Calu3 (cell line): ENCODE measurements at places on chromosomes 11 and 22. TPM values are rescaled to one million over a fixed set of nuclear protein-coding genes. Genes with fewer than 3 reads are reported as not detected.

The MPZL3 gene
- total RNA-seq = 5.9 and 6.9 TPM in 2 replicates

The SLC22A8 gene
- not detected in 2 replicates for total RNA-seq

The BCL2L13 gene
- 47.1 and 49.3 TPM in 2 replicates for total RNA-seq

GRCh38 chr22:25490896-25491295 is 73.6 kb upstream of the GRK3 start:
- DNase-seq = no peak

The CRYBB2 gene
- 0.42 TPM in 1 of 2 replicates, not detected in the other for total RNA-seq

GRCh38 chr11:86091086-86091485 is 22.2 kb upstream of the PICALM start:
- DNase-seq = no peak

- DNase-seq = no peak
These were observed 61.8 kb downstream of the FAM83F start for GRCh38 chr22:40056559-40056958.

The FOXRED2 gene
- 27.9 and 29.4 TPM in 2 replicates for total RNA-seq

- no peak for DNase-seq
These were observed 17.5 kb upstream of the FIBIN start for GRCh38 chr11:26976389-26976788.

The KCNJ1 gene
- 0.17 TPM in 1 of 2 replicates, not detected in the other for total RNA-seq

The MMP1 gene
- total RNA-seq = 30.4 and 33.5 TPM in 2 replicates

DNA sequence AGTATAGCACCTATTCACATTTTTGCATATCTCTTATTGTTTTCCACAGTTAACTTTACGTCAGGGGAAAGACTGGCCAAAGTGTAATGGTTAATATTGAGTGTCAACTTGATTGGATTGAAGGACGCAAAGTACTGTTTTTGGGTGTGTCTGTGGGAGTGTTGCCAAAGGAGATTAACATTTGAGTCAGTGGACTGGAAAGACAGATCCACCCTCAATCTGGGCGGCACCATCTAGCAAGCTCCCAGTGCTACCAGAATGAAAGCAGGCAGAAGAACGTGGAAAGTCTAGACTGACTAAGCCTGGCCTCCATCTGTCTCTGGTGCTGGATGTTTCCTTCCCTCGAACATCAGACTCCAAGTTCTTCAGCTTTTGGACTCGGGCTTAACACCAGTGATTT is 1900.7 kb upstream of the RAG2 start:
- DNase-seq = no peak

The SOX6 gene
- 18.4 and 22.0 TPM in 2 replicates for total RNA-seq

The DDTL gene
- 3.4 and 4.1 TPM in 2 replicates for total RNA-seq

The ACRV1 gene
- total RNA-seq = not detected in 2 replicates

DNA sequence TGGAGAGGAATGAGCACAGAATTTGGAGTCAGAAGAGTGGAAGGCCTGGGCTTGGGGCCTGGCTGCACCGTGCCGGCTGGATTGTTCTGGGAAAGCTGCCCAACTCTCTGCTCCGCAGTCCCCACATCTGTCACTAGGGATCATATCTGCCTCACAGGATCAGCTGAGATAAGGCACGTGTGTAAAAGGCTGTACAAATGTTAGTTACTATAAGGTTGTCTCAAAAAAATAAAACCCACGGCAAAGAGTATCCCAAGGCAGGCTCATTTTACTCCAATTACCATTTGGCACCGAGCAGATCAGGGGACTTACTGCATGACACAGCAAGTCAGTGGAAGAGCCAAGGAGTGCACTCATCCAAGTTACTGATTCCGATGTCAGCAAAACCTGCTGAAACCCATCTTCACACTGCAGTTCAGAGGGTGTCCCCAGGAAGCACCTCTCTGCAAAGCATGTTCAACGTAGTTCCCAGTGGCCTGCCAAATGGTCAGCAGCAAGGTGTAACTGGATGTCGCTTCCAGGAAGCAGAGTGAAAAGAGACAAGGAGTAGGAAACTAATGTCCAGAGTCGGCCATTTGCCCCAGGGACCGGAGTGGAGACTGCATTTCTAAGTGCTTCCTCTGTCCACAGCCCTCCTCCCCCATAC is 18.1 kb upstream of the MRTFA start:
- peak; percentile 23 for DNase-seq

GRCh38 chr11:112179601-112180000 is 4.3 kb downstream of the BCO2 start:
- no peak for DNase-seq

DNA sequence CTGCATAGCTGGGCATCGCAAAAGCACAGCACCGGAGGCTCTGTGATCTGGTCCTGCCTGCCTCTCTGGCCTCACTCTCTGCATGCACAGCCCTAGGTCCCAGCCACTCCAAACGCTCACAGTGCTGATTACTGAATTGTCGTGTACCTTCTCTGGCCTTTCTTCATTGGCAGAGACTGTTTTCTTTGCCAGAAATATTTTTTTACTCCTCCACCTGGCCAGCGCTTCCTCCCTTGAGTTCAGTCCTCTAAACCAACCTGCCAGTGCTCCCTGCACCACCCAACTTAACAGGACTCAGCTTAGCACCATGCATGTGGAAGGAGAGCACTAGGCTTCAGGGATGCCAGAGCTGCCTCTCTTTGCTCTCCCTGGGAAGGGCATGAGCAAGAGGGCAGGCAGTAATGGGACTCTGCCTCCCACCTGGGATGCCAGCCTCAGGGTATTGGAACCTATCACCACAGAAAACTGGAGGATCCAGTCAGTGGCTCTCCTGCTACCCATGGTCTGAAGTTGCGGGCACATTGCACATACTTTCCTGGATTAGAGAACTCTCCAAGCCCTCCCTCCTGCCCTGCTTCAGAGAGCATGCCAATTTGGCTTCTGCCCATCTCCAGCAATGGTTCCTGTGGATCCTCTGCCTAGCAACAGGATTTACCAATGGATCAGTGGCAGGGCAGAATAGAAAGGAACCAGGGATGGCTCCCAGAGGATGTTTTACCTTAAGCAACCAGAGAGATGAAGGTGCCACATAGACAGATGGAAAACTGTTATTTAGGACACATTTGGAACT is 37.0 kb upstream of the GNAZ start:
- no peak for DNase-seq

GRCh38 chr22:23066200-23067022 is 3.9 kb upstream of the GNAZ start:
- DNase-seq = no peak

DNA sequence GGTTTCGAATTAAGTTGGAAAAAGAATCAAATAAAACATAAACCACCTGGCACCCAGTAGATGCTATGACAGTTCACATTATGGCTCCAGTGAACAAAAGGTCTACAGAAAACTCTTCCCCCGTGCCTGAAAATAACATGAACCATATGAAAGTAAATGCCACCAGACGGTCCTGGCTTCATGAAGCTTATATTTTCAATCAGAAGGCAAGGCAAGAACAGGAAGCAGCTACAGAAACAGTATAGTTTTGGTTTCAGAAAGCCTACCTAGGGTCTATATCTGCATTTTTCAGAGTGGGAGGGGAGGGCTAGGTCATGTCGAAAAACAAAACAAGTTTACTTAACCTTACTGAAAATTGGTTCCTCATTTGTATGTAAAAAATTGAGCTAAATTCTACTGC is 9.8 kb downstream of the RAB30 start:
- no peak for DNase-seq

The SCGB1C1 gene
- total RNA-seq = not detected in 2 replicates

DNA sequence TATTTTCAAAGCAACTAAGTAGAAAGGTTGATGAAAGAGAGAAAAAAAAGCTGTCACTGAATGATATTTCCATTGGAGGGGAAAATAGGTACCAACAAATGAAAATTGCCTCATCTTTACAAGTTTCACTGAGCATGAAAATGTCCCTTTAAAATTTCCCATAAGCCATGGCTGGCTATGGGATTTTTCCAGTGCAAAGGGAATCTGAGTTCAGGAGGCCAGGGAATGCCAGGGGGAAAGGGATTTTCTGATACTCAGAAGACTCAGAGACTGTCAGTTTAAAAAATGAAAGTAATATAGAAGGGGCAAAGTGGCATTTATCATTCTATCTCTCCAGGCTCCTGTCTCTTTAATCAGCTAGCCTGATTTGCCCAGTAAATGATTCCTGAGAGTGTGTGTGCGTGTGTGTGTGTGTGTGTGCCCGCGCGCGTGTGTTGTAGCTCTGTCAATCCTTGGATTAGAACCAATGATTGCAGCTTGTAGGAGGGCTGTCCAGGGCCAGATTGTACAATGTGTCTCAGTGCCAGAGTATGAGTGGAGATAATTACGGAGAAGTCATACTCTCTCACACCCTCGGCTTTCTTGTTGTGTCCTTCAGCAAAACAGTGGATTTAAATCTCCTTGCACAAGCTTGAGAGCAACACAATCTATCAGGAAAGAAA is at the start of gene NTM:
Gene NTM (plus strand): TSS at position 526 of the 662 bp plus-strand sequence.
- DNase-seq = no peak

GRCh38 chr11:44563711-44564110 is 1.8 kb upstream of the CD82 start:
- DNase-seq = no peak

The SLCO2B1 gene
- 0.27 and 0.31 TPM in 2 replicates for total RNA-seq

The CLCF1 gene
- 7.1 and 7.5 TPM in 2 replicates for total RNA-seq

- no peak for DNase-seq
These were observed 1499.3 kb downstream of the TBC1D22A start for GRCh38 chr22:48261706-48262105.

The CCDC73 gene
- total RNA-seq = 0.07 TPM in 1 of 2 replicates, not detected in the other

- DNase-seq = no peak
These were observed 2.0 kb downstream of the CD3E start for GRCh38 chr11:118306556-118306955.

GRCh38 chr22:17576470-17576869 is 13.2 kb downstream of the SLC25A18 start:
- peak; percentile 34 for DNase-seq

GRCh38 chr22:27238935-27239510 is 562.5 kb downstream of the MN1 start:
- peak; percentile 90 for DNase-seq

DNA sequence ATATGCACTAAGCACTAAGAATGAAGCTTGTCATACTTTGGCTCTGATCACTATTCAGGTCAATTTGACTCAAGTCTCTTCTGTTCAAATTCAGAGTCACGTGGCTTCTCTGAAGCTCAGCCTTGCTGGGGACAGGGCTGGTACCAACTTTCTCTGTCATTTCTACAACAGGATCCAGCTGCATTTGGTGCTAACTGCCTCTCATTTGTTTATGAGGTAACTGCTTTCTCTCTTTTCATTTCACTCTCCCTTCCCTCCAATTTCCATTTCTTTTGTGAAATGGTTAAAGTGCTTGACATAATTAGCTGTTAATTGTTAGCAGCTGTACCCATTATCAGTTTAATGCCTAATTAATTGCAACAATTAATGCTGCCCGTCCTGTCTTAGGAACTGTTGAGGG is 259.7 kb upstream of the PLET1 start:
- DNase-seq = no peak

The PRPF19 gene
- total RNA-seq = 128 and 129 TPM in 2 replicates

DNA sequence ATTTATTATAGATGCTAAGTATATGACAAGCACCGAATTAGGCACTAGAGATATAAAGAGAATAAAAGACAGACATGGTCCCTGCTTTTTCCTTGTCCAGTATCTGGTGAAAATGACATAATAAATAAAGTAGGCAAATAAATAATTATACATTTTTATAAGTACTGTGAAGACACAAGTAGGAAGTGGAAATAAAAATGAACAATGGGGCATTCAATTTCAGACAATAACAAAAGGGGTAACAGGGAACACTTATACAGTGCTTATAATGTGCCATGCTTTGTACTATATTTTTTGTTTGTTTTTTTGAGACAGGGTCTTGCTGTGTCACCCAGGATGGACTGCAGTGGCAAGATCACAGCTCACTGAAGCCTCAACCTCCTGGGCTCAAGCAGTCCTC is 4.3 kb downstream of the KBTBD3 start:
- no peak for DNase-seq

DNA sequence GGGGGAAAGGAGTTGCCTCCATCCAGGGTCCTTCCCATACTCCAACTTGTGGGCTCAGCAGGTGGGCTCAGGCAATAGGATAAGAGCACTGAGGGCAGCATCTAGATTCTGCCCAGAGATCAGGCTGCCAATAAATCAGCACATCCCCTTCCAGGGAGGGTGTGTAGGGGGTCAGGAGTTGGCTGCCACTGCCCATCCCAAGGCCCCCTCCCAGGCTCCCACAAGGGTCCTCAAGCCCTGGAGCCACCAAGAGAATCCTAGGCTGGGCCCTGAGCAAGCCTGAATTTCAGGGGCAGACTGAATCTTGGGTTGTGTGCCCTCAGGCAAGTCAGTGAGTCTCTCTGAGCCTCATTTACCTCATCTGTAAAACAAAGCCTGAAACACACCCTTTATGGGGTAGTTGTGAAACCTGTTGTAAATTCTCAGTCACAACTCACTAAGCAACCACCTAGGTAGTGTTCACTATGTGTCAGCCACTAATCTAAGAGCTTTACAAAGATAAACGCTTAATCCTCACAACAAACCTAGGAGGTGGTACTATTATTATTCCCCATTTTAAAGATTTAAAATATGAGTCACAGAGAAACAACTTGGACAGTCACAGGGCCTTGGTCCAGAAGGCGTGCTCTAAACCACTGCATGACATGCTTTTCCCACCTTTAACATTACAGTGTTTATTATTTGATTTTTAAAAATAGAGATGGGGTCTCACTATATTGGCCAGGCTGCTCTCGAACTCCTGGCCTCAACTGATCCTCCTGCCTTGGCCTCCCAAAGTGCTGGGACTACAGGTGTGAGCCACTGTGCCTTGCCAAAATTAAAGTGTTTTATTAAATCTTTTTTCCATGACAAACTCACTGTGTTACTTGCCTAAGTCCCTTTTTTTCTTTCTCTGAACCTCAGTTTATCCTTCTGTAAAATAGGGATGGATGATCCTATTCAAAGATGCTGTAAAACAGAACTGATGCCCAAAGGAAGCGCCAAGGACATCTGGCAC is 36.2 kb downstream of the LMO1 start:
- DNase-seq = no peak

GRCh38 chr11:5203366-5203765 is 2.9 kb upstream of the OR51V1 start:
- DNase-seq = no peak

DNA sequence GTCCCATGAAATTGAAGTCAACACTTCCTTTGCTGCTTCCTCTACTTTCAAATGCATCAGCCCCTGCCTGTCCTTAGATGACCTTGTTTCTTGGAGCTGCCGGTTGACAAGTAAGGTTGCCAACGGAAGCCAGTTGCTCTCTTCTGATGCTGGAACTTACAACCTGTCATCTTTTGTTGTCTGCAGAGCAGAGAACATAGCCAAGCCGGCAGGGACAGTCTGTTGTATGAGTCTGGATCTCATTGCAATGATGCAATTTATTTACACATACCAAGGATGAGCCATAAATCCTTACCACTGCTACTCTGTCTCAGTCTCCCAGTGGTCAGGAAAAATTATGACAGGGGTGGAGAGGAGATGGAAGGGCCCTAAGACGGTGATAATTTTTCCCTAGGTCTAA is 151.4 kb downstream of the BLID start:
- DNase-seq = no peak

- DNase-seq = no peak
These were observed 22.8 kb downstream of the LARGE1 start for GRCh38 chr22:33897448-33897835.

GRCh38 chr22:30116362-30117117 is 36.3 kb downstream of the HORMAD2 start:
- DNase-seq = no peak

DNA sequence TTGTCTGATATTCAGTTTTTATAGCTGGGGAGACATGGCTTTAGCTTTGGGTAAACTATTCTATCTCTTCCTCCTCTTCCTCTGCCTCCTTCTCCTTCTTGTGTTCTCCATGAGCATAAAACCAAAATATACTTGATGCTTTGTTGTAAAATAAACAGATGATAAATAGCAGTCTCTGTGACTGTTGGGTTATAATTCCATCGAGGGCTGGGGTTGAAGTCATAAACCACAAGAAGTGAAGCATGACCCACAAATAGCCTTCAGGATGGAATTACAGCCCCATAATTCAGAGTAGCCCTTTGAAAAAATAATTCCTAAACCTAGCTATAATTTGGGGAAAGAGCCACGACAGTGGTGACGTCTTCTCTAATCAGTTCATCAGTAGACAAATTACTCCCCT is 177.7 kb downstream of the SNX19 start:
- no peak for DNase-seq
